ENCODE measurements at places on chromosomes 2 and 18.

DNA sequence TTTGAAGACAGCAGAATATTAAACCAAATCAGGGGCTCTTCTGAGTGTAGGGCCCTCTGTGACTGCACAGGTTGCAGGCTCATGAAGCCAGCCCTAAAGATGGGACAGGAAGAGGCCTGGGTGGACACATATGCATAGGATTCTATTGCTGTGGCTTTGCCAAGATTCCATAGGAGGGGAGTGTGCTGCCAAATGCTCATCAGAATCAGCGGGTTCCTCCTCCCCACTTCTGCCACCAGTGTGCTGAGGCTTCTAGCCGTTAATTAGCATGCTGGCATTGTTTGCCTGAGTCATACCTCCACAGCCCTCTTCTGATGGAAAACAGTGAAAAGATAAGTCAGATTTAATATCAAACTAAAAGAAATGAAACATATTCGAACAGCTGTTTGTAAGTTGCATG, 103.9 kb upstream of the TMEFF2 start:
- no peak for DNase-seq

DNA sequence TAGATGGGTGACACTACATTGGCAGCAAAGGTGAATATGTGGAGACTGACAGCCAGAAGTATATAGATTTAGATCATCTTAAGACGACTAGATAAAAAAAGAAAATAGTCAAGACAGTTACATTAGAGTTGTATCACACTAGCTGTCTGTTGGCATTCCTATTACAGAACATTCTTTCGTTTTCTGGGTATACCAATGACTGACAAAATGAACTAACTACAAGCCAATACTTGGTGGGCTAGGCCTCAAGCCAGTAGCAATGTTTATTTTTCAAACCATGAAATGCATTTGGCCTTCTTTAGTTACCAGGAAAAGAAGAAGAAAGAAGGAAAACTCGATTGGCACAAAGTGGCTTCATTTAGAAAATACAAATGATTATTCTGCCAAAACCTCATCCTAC, 944.9 kb upstream of the ZEB2 start:
- no peak for DNase-seq

DNA sequence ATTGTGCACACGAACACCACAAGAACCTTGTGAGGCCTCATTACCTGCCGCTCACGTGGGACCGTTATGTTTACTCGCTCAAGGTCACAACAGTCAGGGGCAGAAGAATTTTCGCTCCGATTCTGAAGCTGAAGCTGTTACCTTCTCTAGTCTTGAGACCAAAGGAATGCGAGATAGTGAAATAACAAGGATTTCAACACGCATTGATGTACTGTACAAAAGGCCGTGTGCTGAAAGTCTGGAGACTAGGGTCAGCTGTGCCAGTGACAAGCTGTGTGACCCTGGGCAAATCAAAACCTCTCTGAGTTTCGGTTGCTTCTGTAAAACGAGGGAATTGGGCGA, 583 bp downstream of the NEMP2 start:
- DNase-seq: peak; percentile 43

DNA sequence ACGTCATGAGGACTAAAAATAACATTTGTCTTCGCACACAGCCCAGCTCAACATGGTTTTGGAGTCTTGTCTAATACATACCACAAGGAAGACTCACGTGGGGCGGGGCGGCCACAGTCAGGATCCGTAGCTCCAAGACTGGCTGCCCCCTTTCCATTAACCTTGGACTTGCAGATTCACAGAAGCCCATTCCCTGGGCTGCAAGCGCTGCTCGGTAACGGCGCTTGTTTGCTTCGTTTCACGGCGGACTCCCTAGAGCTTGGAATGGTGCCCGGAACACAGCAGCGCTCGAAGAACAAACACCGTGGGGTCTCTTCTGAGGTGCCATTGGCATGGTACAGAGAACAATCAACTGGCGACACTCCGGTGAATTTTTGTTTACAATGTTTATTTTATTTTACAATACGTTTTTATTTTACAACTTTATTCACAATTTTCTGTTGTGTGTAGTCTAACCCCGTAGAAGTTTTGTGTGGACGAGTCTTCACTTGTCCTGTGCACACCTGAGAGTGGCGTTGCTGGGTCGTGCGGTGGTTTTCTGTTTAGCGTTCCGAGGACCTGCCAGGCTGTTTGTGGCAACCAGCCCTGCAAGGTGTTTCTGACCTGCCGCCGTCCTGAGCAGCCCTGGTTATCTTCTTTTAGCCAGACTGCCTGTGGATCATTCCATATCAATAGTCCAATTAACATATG, 126.5 kb downstream of the GALR1 start:
- DNase-seq: no peak

GRCh38 chr2:175363699-175364098, 182.2 kb upstream of the ATP5MC3 start:
- no peak for DNase-seq

Data from stimulated activated CD4-positive, alpha-beta T cell treated with anti-CD3 and anti-CD28 coated beads, TNF-alpha, amount 100 ng/mL, for 48 hours (primary cell).